Bronchial epithelial cell (primary cell): ENCODE measurements at places on chromosomes 11 and 22.
A peak's percentile ranks its signal among the peaks of the same experiment; 100 is the strongest.

GRCh38 chr11:69950120-69950519 lies 128.0 kb upstream of the ANO1 start:
- DNase-seq, result no peak

- DNase-seq, result peak; percentile 8
Measured at GRCh38 chr11:61041755-61042518, 60.4 kb upstream of the CD5 start.

GRCh38 chr11:46491661-46492330 lies 100.2 kb upstream of the CHRM4 start:
- DNase-seq, result no peak

DNA sequence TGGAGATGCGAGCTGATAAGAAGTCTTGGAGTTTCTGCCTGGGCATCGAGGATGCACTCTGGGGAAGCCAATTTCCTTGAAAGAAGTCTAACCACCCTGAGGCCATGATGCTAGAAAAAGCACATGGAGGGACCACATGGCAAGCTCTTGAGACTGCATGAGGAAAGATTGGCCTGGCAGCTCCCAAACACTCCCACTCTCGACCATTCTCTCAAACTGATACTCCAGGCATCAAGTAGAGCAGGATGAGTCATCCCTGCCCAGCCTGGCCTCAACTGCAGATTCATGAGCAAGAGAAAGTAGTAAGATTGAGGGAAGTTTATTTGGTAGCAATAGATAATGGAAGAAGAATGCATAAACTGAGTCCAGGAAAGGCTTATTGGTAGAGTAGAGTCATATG lies 194.3 kb downstream of the KIF18A start:
- peak; percentile 57 for DNase-seq

DNA sequence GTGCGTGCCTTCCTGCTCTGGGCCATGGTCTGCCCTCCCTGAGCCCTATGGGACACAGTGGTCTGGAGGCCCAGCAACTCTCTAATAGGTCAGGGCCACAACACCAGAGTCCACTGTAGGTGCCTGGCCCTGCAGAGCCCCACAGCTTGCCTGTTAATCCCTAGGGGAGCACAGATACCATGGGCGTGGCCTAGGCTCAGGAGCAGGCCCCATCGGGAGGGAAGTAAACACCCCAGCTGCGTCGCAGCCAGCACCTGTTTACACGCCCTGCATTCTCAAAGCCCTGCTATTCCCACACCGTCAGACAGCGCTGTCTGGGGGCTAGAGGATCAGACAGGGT lies 2.5 kb downstream of the KCTD17 start:
- no peak for DNase-seq

DNA sequence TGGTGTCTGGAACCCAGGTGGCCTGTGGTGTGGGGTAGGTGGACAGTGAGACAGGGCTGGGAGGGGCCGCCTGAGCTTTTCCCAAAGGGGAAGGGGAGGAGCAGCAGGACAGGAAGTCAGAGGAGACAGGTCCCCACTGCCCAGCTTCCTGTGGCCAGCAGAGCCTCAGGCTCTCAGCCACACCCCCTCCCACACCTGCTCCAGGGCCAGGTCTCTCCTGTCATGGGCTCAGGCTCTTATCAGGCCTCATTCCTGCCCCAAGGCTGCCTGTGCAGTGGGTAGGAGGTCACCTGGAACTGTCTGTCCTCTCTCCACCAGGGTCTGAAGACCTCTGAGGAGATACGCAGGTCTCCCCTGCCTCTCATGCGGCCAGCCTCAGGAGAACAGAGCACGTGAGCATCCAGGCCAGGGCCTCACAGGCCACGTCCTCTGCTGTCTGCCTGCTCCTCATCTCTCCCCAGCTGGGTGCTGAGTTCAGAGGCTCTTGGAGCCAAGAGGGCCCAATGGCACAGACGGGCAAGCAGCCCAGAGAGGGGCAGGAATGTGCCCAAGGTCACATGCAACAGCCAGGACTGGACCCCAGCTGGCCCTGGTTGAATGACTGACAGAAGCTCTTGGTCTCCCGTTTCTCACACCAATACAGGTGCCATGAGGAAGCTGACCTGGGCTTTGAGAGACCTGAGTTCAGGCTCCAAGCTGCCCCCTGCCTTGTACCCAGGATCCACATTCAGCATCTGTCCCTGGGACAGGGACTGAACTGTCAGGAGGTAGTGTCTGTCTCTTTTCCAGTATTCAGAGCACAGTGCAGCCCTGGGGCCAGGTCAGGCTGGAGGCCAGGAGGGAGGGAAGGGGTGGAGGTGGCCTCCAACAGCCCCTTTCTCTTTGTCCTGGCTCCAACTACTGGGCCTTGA lies 16.7 kb downstream of the STARD10 start:
- no peak for DNase-seq

DNA sequence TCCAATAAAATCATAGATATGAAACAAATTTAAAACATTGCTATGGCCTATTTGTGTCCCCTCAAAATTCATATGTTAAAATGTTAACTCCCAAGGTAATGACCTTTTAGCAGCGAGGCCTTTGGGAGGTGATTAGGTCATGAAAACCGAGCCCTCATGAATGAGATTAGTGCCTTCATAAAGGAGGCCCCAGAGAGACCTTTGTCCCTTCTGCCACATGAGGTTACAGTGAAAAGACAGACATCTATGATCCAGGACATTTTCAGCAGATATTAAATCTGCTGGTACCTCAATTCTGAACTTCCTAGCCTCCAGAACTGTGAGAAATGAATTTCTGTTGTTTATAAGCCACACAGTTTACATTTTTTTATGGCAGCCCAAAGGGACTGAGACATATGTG lies 171.7 kb downstream of the MPPED1 start:
- DNase-seq, result no peak

DNA sequence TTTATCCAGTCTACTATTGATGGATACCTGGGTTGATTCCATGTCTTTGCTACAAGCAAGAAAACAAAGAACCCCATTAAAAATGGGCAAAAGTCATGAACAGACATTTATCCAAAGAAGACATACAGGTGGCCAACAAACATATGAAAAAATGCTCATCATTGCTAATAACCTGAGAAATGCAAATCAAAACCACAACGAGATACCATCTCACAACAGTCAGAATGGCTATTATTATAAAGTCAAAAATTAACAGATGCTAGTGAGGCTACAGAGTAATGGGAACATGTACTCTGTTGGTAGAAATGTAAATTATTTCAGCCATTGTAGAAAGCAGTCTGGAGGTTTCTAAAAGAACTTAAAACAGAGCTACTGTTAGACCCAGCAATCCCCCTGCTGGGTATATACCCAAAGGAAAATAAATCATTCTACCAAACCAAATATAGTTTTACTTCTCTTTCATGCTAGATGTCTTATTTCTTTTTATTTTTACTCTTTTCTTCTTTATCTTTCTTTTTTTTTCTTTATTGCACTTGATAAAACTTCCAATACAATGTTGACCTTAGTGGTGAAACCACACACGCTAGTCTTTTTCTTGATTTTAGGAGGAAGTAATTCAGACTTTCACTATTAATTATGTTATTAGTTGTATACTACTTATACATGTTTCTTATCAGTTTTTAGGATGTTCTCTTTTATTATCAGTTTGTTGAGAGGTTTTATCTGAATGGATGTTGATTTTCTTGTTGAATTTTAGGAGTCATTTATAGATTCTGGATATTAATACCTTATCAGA lies 14.3 kb downstream of the TRIM22 start:
- DNase-seq, result no peak

- peak; percentile 84 for DNase-seq
Measured at GRCh38 chr11:692824-693414, 2.1 kb downstream of the DEAF1 start.

GRCh38 chr11:33168709-33169200 lies 7.5 kb upstream of the CSTF3 start:
- no peak for DNase-seq

- no peak for DNase-seq
Measured at GRCh38 chr11:118325283-118325682, 17.2 kb downstream of the CD3D start.

DNA sequence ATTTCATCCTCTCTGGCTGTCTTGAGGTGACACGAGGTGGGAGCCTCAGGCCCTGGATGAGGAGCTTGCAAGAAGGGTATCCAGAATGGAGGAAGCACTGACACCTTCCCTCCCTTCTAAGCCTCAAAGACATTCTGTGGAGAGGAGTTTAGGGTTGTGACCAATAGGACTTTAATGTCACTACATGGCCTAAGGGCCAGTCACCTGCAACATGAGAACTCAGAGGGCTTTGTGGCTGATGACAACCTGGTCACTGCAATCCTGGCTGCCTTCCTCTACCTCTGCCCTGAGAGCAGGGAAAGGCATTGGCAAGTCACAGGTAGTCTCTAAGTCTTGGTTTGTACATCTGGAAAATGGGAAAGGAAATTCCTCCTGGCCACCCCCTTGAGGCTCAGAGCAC lies 33.7 kb downstream of the PISD start:
- no peak for DNase-seq

- no peak for DNase-seq
Measured at GRCh38 chr11:1351278-1351937, 38.3 kb upstream of the BRSK2 start.

- DNase-seq, result no peak
Measured at GRCh38 chr22:38729946-38730345, 24.2 kb downstream of the GTPBP1 start.

DNA sequence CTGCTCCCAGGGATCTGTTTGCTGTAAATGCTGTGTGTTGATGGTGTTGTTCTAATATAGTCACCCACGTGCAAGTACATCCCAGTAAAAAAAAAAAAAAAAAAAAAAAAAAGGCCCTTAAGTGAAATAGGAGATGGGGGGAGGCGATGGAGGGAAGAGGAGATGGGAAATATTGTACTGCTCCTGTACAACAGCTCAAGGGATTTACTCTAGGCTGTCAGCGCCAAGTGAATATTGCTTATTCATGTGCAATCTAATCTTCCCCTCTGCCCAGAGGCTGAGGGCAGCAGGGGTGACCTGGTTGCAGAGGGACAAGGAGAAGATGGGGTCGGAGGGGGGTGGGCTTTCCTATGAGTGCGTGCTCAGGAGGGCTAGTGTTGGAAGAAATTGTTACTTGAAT lies 206.2 kb upstream of the CADM1 start:
- no peak for DNase-seq

- DNase-seq, result no peak
Measured at GRCh38 chr22:48868554-48868953, 959.1 kb downstream of the BRD1 start.

DNA sequence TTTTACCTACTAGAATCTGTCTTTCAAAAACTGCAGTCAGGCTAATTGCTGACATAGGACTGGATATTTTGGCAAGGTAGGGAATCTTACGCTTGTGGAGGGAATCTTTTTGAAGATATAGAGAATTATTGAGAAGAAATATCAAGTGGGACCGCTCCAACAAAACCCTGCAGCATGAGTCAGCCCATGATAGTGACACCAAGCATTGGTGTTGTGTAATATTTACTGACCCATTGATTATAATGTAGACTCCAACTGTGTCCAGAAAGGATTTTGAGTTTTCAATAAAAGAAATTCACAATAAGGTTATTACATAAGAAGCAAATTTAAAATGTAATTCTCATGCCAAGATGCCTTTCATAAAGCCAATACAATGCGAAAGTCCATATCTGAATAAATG lies 20.7 kb downstream of the MS4A4A start:
- no peak for DNase-seq

DNA sequence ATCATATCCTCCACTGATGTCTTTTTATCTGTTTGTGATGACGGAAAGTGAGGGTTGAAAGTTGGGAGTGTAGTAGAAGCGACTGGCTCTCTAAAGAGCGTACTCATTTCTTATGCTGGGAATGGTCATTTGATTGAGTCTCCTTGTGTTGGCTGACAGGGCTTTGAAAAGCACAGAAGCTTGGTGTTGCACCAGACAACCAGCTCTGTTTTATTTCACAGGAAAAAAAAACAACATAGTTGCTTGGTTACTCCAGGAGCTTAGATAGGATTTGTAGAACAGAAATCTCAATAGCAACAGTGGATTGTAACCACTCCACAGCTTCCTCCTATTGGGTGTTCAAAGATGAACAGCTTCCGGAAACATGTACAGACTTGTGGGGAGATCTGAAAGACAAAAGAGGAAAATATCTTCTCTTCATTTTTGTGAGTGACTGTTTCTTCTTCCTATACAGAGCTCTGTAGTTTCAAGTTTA lies 2.7 kb downstream of the RBM14 start:
- DNase-seq, result peak; percentile 93

GRCh38 chr11:11608783-11609232 lies 13.0 kb downstream of the GALNT18 start:
- DNase-seq, result peak; percentile 69

GRCh38 chr22:19822301-19823117 lies 32.2 kb downstream of the GNB1L start:
- DNase-seq, result no peak

DNA sequence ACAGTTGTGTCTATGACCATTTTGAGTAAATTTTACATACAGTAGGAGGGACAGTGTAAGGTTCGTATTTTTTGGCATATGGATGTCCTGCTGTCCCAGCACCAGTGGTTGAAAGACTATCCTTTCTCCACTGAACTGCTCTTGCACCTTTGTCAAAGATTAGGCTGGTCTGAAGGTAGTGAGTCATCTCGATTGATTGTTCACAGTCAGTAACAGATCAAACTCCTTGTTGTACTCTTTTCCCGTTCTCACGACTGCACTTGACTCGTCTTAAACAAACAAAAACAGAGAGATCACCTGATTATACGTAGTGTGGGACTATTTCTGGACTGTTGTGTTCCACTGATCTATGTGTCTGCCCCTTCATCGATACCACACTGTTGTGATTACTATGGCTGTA lies 77.1 kb downstream of the DGCR2 start:
- no peak for DNase-seq

- DNase-seq, result peak; percentile 99
Measured at GRCh38 chr11:130631119-130631518, 182.7 kb downstream of the ADAMTS15 start.

- no peak for DNase-seq
Measured at GRCh38 chr11:8080674-8081590, at the start of gene TUB. TUB (plus strand) TSS chr11:8081211; CDS start chr11:8081511, 300 bp downstream.

- no peak for DNase-seq
Measured at GRCh38 chr11:31761636-31762035, 49.5 kb downstream of the PAX6 start.

DNA sequence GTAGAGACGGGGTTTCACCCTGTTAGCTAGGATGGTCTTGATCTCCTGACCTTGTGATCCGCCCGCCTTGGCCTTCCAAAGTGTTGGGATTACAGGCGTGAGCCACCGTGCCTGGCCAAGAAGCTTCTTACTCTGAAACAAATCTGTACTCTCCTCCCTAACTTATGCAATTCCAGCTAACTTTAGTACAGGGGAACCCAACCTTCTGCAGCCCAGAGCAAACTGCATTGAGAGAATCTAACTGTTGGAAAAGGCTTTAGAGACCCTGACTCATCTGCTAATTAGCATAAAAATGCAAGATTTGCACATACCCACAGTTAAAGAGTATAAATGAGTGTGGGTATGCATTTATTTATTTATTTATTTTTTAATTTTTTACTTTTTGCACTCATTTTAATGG lies 64.8 kb downstream of the APOL5 start:
- no peak for DNase-seq

DNA sequence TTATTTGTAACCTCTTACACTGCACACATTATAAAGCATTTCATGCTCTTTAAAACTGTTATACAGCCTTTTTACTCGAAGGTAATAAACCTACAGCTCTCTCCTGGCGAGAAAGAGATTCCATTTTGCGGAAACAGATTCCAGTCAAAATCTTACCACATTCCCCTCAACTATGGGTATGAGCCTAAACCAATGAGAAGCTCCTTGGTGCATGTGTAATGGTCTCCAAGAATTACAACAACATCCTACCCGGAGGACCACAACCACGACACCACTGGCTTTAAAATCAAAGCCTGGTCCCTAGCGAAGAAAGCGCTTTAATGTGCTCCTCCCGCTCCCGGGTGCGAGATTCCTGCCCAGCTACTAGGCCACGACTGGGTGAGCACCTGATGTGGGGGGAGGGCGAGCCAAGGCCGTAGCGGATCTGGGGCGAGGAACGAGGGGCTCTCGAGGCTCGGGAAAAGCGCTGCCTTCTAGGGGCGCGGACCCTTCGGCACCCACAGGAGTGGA lies 821 bp downstream of the CELF1 start:
- DNase-seq, result peak; percentile 38
